ENCODE measurements at places on chromosomes 12 and 14.

- DNase-seq = no peak
Measured at GRCh38 chr12:63915105-63915800, 70.8 kb downstream of the SRGAP1 start.

- no peak for DNase-seq
Measured at GRCh38 chr14:74898083-74898482, 16.4 kb downstream of the DLST start.

- DNase-seq = no peak
Measured at GRCh38 chr14:55136885-55137786, 8.1 kb downstream of the LGALS3 start.

DNA sequence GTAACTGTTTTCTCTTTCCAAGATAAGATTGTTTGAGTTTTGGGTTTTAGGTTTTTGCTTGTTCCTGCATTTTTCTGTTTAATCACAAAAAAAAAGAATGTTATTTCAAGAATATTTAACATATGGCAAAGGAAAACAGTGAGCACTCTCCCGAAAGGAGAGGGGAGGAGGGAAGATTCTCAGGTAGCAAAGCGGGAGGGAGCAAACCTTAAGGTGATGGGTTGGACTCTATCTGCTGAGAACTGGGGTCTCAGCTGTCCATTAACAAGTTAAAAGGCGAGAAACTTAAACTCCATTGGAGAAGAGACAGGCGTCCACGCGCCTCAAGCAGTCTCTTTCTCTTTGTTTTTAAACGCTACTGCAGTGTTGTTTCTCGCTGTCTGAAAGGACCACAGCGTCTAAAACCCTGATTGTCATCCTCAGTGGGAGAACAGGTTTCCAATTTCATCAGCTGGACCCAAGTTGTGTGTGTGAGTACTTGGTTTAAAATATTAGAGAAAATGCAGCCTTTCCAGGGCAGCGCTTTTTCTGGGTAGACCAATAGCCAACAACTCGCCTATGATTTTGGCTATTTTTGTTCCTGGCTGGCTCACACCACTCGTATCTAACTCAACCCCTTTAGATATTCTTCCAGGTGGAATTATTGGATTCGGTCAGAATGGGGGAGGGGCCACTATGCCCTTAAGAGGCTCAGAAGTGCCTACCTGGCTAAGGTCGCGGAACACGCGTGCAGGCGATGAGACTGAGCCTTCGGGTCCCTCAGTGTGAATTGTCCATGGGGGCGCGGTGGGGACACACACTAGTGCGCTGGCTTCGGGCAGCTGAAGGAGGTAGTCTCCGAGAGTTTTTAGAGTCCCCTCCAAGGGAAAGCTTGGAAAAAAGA, 8.2 kb downstream of the SIX1 start:
- no peak for DNase-seq

DNA sequence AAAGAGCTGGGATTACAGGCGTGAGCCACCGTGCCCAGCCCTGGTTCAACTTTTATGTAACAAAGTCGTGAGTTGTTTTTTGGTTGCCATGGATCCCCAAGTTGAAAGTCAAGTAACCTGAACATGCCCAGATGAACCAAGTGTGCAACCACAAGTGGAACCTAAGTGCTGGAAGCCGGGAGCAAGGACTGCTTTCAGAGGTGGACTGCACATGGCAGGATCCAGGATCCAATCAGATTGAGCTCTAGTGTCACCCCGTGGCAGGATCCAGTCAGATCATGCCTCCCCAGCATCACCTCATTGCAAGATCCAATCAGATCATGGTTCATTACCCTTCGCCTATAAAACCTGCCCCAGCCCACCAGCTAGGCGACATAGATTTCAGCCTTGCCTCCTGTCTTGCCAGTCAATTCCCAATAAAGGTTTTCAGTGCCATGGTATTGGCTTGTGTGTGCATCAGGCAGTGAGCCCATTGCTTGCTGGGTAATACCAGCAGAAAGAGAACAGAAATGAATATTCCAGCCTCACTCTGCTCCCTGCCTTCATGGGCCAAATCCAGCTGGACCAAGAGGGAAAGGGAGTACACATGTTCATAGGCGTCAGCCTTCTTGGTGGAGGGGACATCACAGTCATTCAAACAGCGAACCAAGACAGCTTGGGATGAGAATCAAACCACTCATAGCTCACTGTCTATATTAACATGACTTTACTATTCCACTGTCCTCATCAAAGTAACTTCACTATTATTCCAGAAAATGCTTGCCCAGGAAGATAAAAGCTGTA, 43.6 kb upstream of the VASH1 start:
- peak; percentile 5 for DNase-seq

DNA sequence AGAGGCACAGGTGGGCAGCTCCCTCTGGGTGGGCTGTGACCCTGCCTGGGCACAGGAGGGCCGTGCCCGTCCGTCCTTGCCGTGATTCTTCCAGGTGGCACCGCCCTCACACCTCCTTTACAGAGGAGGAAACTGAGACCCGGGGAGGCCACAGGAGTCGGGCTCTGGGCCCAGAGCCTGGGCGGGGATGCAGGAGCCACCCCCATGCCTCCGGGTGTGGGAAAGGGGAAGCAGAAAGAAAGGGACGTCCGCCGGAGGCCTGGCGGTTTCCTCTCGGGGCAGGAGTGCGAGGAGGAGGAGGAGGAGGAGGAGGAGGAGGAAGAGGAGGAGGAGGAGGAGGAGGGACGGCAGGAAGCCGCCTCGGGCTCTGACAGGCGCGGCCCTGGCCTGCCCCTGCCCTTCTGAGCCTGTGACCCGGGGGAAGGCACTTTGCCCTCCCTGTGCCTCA, 23.0 kb downstream of the SH2B3 start:
- DNase-seq = no peak

DNA sequence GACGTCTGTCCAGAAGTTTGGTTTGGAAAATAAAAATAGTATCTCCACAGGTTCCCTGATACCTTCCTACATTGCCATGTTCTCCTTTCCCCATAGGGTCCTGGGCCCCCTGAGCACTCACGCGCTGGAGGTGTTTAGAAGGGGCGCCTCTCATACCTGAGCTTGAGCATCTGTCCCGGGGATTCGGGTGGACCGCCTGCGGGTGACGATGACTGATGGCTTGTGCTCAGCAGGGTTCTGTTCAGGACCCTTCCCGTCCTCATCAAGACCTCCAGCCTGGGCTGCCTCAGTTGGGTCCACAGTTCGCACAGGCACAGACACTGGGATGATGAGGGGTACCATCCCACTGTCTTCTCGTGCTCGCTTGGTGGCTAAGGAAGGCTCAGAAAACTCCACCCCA, 22.7 kb upstream of the PNMA1 start:
- no peak for DNase-seq

DNA sequence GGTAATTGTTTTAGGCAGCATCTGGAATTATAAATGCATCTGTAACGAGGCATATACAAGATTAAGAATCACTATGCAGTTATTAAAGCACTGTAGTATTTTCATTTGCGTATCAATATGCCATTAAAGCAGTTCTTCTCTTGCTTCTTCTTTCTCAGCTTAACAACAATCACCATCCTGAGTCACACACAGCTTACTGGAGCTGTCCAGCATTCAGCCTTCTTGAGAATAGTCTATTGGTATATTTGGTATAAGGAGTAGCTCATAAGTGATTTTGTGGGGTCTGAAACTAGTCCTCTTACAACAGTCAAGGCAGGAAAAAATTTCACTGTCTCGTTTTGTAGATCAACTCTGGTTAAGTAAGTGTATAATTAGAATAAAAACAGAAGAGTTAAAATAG, 523.0 kb upstream of the FOXG1 start:
- DNase-seq = peak; percentile 16

DNA sequence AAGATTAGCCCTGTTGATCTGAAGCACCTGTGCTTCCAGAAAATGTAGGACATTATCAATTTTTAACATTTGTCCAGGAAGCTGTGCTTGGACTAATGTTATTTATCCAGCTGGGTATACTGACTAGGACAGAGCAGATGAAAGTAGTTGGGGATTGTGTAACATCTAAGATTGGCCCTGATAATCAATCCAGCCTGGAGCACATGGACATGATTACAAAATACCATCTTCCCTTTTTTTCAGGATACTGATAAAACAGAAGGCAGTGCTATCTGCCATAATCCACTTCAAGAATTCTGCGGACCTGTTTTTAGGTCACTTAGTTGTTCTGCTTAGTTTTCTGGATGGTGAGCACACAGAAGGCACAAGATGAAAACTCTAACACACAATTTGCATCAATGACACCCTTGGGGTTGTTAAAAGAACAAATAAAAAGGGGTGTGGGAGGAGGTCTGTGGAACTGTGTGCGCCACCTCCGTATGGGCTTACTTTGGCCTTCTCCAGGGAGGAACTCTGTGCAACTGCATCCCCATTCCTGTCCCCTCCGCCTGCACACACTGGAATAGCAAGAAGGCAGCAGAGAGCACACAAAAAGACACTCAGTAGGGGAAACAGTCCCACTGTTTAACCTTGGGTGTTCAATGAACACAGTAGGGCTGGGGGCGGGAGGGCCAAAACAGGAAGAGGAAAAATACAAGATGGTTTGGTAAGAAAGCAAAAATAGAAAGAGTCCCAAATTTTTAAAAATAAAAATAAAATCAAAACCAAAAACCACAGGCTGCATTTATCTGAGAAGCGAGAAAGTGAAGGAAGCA, 31.1 kb upstream of the DUSP6 start:
- DNase-seq = peak; percentile 28

DNA sequence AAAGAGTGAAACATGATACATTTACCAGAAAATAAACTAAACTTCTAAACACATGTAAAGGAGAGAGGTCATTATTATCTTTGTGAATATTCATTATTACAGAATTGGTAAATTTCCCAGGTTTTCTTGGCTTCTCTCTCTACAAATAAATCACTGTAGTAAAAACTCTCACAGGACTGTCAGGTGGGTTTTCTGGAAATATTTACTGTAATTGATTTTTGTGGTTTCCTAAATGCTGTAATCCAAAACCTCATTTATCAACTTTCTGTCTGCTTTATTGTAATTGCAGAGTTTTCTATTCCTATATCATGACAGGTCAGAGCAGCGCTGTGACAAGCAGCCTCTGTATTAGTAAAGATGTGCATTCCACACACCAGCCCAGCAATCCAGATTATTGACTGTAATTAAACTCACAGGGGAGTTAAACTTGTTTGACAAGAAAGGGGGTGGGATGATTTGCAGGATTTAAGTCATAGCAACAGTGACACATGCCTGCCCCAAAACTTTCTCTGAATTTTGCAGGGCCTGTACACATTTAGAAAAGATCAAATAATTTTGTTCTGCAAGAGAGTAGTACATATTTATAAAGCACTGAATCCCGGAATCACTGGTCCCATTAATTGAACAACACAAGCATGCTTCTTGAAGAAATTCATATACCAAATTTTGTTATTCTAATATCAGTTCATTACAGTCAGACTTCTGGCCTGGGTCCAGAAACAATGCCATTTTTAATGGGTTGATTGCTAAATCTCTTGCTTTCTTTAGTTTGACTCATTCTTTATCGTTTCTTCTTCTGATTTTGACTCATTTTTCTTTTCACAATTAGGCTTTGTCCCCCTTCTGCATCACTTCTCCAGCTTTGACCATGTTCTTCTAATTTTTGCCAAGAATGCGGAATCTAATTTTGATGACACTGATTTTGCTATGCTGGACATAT, 42.2 kb downstream of the PTPRO start:
- peak; percentile 21 for DNase-seq

All from NCI-H82 (cell line).